ENCODE measurements at places on chromosomes 5 and 9.

DNA sequence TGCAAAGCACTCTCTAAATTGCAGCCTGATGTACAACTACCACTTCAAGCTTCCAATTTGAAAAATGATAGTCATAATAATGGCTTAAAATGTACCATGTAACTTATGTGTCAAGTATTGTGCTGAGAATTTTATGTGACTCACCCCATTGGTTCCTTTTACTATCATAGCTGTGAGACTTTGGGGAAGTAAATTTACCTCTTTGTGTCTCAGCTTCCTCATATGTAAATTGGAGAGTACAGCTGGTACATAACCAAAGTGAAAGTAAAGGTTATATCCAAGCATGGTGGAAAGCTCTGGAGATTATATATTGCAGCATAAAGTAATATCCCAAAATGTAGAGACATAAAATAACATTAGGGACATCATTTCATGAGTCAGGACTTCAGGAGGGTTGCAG, 2200.4 kb upstream of the C9orf72 start:
- DNase-seq, result no peak

DNA sequence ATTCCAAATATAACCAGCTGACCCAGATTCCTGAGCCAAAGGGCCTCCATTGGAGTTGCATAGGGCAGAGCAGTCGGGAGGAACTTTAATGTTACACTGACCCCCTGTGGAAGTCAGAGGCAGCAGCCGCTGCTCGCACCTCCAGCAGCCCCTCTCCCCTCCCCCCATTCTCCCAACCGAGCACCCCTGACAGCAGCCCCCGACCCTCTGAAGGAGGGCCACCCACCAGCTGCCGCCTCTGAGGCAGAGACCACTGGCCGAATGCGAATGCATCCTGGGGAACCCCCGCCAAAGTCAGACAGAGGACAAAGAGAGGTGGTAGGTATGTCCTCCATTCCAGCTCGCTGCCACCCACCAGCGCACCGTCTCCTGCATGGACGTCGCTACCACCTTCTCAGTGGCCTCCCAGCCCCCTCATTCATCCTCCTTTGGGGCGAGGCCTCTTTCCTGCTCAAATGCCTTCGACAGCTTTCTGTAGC, 231.0 kb downstream of the CDK5RAP2 start:
- no peak for DNase-seq

GRCh38 chr9:137762414-137763061, 115.0 kb upstream of the CACNA1B start:
- no peak for DNase-seq

DNA sequence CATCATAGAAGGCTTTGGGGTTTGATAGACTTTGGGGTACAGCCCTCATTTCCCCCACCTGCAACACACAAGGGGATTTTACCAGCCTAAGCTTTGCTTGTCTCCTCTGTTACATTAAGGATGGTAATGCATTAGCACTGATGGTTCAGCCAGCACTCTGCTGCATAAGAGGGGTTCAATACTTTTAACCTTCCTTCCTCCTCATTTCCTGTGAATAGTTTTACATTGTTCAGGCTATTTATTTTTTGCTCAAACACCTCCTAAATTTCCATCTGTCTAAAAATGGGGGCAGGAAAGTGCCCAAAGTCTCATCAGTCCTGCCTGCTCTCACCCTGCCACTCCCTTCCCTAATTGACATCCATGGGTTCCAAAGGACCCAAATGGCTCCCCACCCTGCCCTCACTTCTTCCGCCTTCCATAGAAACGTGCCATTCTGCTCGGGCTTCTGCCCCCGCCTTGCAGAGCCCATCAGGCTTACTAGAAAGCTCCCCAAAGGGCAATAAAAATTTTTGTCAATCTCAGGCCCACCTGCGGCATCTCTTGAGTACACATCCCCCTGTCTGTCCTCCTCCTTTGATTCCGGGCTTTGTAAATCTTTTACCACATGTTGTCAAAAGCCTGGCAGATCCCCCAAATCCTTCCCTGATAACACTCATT, 239.5 kb upstream of the SLC24A2 start:
- no peak for DNase-seq

DNA sequence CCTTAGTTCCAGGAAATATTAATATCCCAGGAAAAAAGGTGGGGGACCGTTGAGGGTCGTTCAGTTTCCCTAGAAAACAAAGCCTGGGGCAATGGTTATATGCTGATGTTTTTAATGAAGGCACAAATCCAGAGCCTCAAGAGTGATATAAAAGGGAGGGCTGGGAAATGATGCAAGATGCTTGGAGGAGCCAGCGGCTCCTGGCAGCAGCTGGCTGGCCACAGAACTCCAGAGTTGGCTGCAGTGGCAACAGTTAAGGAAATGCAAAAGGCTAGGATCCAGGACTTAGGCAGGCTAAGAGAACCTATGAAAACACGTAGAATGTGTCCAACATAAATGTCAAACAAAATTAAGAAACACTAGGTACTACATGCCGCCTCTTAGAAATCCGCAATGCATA, 31.0 kb upstream of the B4GALT1 start:
- DNase-seq, result no peak

DNA sequence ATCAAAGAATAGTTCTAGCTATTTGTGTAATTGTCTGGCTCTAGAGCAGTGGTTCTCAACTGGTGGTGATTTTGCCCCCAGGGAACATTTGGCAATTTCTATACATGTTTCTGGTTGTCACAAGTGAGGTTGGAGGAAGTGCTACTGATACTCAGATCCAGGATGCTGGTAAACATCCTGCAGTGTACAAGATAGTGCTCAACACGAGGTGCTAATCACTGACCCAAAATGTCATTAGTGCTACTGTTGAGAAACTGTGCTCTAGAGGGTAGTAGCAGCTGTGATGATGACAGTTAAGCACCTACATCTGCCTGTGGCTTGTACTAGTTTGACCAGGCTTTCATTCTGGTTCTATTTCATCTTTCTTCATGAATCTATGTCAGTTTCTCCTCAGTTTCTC, 22.1 kb downstream of the LRRC19 start:
- no peak for DNase-seq

DNA sequence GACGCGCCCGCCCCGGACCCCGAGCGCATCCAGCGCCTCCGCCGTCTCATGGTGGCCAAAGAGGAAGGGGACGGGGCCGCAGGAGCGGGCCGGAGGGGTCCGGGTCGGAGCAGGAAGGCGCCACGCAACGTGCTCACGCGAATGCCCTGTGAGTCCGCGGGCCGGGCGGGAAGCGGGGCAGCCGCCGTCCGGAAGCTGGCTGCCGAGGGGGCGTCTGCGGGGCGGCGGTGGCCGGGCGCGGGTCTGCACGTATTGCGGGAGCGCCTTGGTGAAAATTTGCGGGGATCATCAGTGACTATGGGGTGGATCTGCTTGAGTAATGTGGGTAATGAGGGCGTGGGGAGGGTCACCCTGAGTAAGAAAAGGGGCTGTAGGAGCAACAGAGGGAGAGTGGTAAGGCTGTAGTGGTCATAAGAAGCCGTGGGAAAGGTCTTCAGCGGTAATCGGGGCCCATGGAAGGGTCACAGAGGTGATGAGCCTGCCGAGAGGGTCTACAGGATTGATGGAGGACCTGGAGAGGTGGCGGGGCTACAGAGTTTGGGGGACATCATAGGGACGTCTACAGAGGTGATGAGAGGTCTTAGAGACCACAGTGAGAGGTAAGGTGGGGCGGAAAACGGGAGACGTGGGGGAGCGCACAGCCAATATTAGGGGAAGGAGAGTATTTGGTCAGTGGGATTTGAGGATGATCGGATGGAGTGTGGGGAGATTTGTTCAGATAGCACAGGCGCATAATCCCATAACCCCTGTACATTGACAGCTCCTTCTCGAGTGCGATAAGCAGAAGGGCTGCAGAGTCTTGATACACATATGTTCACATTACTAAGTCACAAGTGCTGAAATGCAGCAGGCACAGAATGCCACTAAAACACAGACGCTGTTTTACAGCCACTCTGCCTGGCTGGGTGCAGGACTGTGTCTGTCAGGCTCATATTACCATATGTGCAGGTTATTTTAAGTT, 819 bp downstream of the LSM11 start:
- DNase-seq, result no peak
